ENCODE measurements at places on chromosomes 5 and 9. TPM values are rescaled to one million over a fixed set of nuclear protein-coding genes. Genes with fewer than 3 reads are reported as not detected.

DNA sequence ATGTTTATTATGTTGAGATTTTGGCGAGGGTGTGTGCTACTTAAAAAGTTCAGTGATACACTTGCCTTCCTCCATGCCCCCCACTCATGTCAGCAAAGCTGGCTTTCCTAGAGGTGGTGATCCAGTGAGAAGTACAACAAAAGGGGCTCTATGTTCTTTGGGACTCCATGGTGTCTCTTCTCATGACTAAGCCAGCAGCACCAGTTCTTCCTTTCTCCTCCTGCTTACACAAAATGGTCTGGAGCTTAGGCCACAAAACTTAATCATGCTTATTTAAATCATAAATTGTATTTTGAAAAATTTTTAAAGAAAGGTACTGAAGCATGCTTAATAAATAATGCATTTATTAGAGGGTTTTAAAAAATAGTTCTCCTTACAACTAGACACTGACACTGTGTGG is 22.4 kb downstream of the MOCS2 start:
- ATAC-seq: no peak

GRCh38 chr5:43636076-43636475 is 33.1 kb downstream of the NNT start:
- ATAC-seq: no peak

DNA sequence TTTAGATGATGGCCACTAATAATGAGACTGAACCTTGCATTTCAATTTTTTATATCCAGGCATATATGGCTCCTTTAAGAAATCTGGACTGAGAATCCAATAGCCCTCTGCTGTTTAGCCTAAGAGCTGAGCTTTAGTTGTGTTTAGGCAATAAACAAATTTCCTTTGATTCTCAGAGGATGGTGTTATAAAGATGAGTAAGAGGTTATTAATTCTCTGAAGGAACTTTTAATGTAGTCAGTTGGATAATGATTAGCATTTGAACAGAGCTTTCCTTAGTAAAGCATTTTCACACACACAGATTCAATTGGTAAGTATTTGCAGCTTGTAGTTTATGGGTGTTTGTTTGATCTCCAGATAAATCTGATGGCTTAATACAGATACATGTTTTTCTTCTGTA is 149.6 kb downstream of the PRR16 start:
- no peak for ATAC-seq

- ATAC-seq: no peak
These were observed 40.7 kb downstream of the ACOT12 start for GRCh38 chr5:81353189-81353588.

EMB gene
- total RNA-seq: 93.9 TPM

- no peak for ATAC-seq
These were observed 69.3 kb downstream of the SGCD start for GRCh38 chr5:156396063-156396829.

DNA sequence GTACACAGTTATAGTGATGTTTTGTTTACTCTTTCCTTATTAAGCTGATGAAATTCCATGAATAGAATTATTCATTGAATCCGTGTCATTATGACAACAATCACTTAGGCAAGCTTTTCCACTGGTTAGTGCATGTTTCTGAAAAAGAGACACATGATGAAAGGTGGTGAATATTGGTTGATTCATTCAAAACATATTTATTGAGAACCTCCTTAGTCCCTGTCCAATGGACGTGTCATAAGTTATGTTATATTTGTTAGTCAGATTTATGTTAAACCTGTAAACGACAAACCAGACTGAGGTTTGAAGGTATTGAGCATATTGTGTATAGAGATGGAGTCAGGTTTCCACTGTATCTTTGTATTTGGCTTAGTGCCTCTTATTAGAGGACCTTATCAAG is 1888.9 kb upstream of the CDH6 start:
- ATAC-seq: no peak

ADCY2 gene
- not detected for total RNA-seq

DNA sequence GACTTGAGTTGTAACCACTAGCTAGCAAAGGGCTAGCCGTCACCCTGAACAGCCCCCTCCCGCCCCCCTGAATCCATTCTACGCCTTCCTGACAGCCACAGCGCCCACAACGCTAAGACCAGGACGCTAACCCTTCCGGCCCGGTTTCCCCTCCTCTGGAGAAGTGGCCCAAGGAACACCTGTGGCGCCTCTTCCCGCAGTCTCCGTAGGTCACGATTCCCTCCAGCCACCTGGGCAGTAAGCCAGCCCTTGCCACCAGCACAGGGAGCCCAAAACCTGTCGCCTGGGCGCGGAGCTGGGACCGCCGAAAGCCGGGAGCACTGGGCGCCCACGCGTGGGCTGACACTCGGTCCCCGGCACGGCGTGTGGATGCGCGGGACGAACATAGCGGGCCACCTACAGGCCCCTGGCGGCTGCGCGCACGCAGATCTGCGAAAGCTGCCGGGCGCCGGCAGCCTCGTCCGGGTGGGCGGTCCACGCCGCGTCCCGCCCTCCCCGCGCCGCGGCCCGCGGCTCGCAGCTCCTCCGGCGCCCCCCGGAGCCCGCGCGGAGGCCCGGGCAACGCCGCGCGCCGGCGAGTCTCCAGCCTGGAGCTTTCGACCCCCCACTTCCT is 596 bp downstream of the IRF1 start:
- ATAC-seq: peak; percentile 2

GRCh38 chr9:16410601-16411280 is 459.7 kb downstream of the BNC2 start:
- ATAC-seq: no peak

DNA sequence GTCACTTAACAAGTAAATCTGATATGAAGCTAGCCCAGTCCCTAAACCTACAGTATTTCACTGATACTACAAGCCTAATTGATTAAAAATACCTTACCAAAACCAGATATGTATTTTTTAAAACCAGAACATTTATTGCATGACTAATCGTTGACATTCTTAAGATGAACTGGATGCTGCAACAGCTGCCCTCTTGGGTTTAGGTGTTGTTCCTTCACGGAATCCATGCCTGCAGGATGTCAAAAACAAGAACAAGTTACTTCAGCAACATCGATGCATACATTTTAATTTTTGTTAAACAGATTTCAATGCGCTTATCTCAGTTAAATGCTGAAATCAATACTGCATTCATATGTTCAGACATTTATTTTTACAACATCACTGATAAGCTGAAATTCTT is 2.7 kb downstream of the RPL37 start:
- ATAC-seq: no peak

LTC4S gene
- total RNA-seq: 1.4 TPM

PAX5 gene
- total RNA-seq: 0.66 TPM

LCN15 gene
- not detected for total RNA-seq

DNA sequence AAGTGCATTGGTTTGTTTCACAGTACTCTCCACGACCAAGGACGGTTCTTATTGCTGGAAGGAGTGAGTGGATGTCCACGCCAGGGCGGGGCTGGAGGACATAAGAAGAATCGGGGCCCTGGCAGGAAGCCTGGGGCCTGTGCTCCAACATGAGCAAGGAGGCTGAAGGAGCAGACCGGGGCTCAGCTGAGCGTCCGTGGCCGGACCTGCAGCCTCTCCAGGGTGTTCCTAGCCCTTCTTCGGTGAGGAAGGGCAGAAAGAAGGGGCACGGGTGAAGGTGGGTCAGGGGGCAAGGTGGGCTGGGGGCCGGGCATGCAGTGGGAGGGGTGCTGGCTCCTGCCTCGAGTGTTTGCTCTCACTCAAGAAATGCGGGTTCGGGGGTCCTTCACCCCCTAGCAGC is 18.1 kb downstream of the FAM78A start:
- no peak for ATAC-seq

FAXDC2 gene
- not detected for total RNA-seq

DNA sequence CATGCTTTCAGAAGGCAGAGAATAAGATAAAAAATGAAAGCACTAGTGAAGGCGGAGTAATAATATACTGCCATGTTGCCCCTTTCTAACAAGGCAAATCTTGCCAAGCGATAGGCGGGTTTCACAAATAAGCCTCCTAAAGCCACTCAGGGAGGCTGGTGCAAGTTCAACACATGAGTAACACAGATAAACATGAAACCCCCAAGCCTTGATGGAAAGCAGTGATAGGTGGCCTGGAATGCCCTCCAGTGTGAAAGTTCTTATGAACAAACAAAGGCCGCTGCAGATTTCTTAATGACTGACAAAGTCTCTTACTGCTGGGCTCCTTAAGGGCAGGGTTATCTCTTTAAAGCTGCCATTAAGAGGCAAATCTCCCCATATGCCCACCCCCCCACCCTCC is 154.7 kb downstream of the ZDHHC21 start:
- ATAC-seq: no peak

DNA sequence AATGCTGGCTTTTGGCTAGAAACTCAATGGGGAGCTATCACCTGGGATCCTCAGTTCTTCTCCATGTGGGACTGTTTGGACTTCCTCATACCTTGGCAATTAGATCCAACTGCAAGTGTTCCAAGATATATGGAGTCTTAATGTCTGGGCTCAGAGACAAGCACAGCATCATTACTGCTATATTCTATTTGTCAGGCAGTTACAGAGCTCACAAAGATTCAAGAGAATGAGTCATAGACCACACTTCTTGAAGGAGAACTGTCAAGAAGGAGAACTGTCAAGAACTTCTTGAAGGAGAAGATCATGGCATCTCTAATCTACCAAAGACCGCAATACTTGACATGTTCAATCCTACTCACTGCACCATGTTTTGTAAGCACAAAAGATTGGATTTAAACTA is 106.8 kb upstream of the NREP start:
- ATAC-seq: no peak

DNA sequence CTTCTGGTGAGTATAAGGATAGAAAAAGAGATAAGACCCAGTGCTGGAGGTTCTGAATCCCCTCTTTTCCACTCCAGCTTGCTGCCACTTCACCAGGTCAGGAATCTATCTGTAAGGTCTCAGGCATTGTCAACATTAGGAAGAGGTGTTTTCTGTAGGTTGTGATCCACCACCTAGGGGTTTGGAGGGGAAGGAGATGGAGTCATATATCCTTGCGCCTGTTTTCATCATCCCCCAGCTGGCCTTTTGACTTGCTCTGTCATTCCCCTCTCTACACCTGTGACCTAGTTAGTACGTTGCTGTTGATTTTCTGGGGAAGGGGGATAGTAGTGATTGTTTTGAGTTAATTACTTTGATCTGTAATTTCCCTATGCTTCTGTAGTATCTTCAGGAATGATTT is 20.5 kb downstream of the SPINK5 start:
- ATAC-seq: no peak

DNA sequence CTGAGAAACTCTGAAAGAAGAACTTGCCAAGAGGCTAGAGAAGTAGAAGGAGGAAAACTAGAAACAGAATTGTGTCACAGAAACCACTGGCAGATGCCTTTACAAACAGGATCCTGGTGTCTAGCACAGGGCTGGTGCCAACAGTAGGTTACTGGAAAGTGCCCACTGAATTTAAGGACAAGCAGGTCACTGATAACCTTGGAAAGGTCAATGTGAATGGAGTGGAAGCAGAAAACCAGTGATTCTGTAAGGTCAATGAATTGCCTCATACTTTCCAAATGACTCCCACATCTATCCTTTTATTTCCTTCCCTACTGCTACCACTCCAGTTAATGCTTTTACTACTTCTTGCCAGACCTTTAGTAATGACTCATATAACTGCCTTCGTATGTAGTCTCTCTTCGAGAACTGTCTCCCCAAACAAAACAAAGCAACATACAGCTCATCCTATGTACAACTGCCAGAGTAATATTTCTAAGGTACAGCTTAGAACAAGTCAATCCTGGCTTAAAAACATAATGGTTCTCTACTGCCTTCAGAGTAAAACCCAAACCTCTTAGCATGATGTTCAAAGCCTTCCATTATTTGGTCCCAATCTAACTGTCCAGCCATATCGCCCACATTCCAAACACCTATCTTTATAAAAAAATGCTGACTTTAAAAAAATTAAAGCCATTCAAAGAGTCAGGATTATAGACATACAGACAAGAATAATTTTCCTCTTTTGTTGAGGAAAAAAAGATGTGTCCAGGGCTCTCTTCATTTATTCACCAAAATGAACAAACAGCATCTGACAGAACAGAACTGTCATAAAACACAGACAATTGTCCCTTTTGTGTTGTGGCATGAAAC is 52.5 kb downstream of the NR3C1 start:
- peak; percentile 91 for ATAC-seq

- ATAC-seq: no peak
These were observed 46.7 kb downstream of the ZNF354A start for GRCh38 chr5:178683783-178684182.

HNRNPH1 gene
- 957 TPM for total RNA-seq

GRCh38 chr9:106287731-106288130 is 575.2 kb upstream of the ZNF462 start:
- ATAC-seq: no peak

- no peak for ATAC-seq
These were observed 19.2 kb upstream of the PITX1 start for GRCh38 chr5:135053278-135053677.

GRCh38 chr9:27750566-27750965 is 177.3 kb upstream of the C9orf72 start:
- no peak for ATAC-seq

MORN5 gene
- not detected for total RNA-seq

C9orf40 gene
- total RNA-seq: 10.4 TPM

- ATAC-seq: no peak
These were observed 403.0 kb downstream of the ARHGEF28 start for GRCh38 chr5:74028976-74029375.

STKLD1 gene
- 0.77 TPM for total RNA-seq

DNA sequence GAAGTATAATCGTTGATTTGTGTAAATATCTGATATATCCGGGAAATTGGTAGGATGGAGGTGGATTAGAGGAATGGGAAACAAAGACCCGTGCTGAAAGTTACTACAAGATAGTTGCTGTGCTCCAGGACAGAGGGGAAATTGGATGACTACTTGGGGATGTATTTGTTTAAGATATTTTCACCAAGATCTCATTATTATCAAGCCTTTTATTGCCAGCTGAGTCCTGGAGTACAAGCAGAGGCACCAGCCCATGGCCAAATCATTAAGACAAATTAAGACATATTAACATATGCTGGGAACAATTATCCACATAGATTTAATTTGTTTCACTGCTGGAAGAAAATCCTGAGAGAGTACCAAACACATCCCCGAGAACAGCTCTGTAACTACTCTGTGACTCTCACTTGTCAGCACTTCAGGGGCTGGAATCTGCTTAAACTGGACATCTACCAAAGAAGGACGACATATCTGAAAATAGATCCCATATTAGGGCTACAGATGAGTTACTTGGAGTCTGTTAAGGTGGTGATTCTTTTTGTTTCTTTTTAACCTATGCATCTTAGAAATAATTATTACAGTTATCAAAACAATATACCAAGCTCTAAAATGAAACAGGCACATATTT is 68.2 kb downstream of the SLC1A1 start:
- no peak for ATAC-seq

GRCh38 chr5:170633235-170634081 is 129.6 kb downstream of the KCNIP1 start:
- no peak for ATAC-seq
